ENCODE measurements at places on chromosomes 3 and 15.

DNA sequence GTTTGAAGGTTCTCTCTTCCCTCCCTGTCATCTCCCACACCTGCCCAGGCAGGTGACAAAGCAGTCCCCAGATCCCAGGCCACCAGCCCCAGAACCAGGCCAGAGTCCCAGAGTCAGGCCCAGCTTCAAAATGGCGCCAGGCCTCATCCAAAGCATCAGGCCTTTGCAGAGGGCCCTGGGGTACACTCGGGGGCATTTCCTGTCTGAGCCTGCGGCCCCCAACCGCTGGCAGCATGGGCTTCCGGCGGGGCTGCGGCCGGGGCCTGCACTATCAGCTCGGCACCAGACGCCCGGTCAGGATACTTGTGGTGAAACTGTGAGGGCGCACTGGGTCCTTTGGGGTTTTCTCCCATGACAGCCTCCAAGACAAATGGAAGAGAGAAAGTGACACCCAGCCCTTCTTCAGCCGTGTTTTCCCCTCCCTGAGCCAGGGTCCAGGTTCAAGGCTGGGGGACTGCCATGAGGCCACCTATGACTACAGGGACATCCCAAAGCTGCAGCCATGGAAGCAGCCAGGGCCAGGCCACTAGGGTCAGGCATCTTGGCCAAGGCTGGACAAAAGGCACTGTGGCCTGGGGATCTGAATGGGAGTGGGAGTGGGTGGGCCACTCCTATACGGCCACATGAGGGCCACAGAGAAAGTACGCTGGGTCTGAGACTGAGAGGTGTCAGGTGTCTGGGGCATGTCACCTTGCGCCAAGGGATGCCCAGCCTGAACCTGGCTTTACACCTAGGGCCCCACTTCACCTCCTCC, 33.9 kb downstream of the RPN1 start:
- peaks cover 32% of the 10 kb centered on the region for H3K36me3 ChIP-seq
- H3K4me1 ChIP-seq = peaks cover 32% of the 10 kb centered on the region
- H3K27ac ChIP-seq = peak overlapping the region; percentile 92
- H3K4me3 ChIP-seq = peak overlapping the region; percentile 89
- no peaks in the 10 kb centered on the region for H3K27me3 ChIP-seq

DNA sequence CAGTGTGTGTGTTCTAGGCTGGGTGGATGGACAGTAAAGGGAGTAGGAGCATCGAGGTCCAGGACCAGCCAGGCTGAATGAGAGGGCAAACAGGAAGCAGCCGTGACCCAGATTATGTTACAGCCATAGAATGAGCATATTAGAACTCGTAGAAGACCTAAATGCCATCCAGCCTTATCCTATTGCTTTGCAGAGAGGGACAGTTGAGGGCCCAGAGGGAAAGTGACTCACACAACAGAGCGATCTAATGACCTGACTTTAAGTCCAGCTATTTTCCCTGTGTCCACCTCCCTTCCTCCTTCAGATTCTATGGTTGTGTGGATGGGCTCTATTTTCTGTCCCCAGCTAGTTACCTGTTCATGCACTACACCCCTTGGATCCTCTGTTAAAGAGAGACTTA, 634.1 kb upstream of the TBL1XR1 start:
- no peaks in the 10 kb centered on the region for H3K36me3 ChIP-seq
- peaks cover 6% of the 10 kb centered on the region for H3K4me1 ChIP-seq
- DNase-seq = no peak
- no peak overlapping the region for H3K27ac ChIP-seq
- H3K27me3 ChIP-seq = no peaks in the 10 kb centered on the region

DNA sequence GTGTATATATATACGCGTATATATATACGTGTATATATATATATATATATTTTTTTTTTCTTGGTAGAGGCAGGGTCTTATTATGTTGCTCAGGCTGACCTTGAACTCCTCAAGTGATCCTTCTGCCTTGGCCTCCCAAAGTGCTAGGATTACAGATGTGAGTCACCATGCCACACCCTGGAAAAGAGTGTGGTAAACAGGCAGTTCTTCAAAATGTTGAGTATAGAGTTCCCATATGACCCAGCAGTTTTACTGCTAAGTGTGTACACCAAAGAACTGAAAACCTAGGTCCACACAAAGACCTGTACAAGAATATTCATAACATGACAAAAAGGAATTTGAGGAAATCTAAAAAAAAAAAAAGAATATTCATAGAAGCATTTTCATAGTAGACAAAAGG, 71.8 kb upstream of the GCNT3 start:
- peaks cover 26% of the 10 kb centered on the region for H3K4me1 ChIP-seq
- H3K27ac ChIP-seq = no peak overlapping the region
- H3K27me3 ChIP-seq = no peaks in the 10 kb centered on the region
- no peak for DNase-seq
- H3K36me3 ChIP-seq = no peaks in the 10 kb centered on the region

GRCh38 chr3:132840201-132840700, 118.0 kb upstream of the NPHP3 start:
- peaks cover 13% of the 10 kb centered on the region for H3K27me3 ChIP-seq
- no peak for DNase-seq
- no peak overlapping the region for H3K4me3 ChIP-seq
- no peak overlapping the region for H3K27ac ChIP-seq

GRCh38 chr15:58538225-58538727, 106.5 kb downstream of the LIPC start:
- H3K36me3 ChIP-seq = no peaks in the 10 kb centered on the region
- no peak overlapping the region for H3K27ac ChIP-seq
- no peaks in the 10 kb centered on the region for H3K27me3 ChIP-seq
- no peaks in the 10 kb centered on the region for H3K4me1 ChIP-seq
- no peak overlapping the region for H3K4me3 ChIP-seq

DNA sequence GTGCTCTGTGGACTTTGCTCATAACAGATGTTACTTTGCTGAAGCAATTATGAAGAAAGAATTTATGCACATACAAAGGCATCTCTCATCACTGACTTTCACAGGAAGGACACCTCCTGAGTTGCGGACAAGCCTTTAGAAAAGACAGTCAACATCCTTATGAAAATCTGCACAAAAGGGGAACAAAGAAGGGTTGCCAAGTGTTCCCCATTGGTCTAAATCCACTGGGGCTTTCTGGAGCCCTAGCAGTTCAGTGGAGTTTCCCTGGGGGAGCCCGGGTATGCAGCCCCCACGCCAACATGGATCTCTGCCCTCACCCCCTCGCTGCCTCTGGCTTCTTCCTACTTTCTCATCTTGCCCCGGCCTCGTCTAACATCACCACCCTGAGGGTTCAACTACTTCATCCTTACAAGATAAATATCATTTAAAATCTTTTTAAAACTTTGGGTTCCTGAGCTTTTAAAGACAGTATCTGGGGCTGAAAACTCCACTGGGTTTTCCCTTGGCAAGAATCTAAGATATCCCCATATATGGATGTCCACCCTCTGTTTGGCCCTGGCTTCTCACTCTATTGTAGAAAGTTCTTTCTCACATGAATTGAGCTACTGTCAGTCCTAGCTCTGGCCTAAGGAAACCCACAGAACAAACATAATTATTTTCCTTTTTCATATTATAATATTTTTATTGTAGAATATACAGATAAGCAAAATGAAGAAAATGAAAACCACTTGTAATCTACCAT, 207.9 kb upstream of the RGMA start:
- DNase-seq = peak; percentile 1
- no peak overlapping the region for H3K4me3 ChIP-seq
- no peaks in the 10 kb centered on the region for H3K36me3 ChIP-seq
- H3K27ac ChIP-seq = no peak overlapping the region
- H3K4me1 ChIP-seq = no peaks in the 10 kb centered on the region
- H3K27me3 ChIP-seq = no peaks in the 10 kb centered on the region

DNA sequence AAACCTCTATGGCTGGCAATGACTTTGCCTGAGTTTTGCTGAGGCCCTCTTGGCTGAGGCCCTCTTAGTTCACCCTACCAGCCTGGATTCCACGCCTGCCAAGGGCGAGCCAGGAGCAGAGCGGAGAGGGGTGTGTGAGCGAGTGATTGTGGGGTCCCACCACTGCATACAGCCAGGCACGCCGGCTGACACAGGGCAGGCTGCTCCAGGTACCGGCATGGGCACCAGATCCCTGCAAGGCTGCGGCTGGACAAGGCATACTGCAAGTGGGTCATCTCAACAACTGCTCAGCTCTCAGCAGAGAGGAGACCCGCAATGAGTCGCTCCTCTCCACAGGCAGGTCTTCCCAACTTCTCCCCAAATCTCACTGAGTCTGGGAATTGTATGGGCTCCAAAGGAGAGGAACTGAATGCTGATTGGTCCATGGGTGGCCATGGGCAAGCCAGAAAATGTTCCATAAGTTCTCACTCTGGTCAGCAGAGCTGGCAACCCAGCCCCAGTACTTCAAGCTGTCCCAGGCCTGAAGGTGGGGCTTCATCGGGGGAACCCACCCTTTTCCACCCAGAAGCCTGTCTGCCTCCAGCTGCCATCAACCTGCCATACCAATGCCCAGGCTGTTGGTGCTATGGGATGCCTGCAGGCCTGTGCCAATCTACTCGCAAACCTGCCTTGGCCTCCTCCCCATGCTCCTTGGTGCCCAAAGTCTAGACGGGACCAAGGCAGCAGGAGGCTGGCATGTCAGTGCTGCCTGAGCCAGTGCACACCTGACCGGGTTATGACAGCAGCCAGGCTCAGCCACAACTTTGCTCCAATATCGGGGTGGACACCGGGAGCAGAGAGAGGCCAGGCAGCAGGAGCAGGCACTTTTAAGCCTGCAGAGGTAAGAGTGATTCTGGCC, 1273.6 kb upstream of the GBE1 start:
- H3K4me3 ChIP-seq = no peak overlapping the region
- no peak overlapping the region for H3K27ac ChIP-seq

GRCh38 chr3:110459021-110459420, 612.6 kb upstream of the NECTIN3 start:
- H3K4me1 ChIP-seq = no peaks in the 10 kb centered on the region
- no peak overlapping the region for H3K27ac ChIP-seq
- H3K4me3 ChIP-seq = no peak overlapping the region

DNA sequence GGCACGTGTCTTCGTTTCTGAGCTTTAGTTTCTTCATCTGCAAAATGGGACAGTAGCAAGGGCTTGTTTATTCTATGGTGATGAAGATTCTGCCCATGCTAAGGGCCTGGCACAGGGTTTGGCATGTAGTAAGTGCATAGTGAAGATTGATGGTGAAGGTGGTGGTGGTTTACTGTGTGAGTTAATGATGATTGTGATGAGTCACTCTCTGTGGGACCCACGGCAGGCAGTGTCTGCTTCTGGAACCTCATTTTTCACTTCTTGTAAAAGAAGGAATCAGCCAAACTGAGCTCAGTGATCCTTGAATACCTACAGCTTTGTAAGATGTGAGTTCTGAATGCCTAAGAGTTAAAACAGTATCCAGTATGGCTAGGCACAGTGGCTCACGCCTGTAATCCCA, 86.2 kb upstream of the LRTM1 start:
- H3K27me3 ChIP-seq = no peaks in the 10 kb centered on the region
- H3K36me3 ChIP-seq = no peaks in the 10 kb centered on the region
- no peak for DNase-seq
- no peaks in the 10 kb centered on the region for H3K4me1 ChIP-seq

- no peak for DNase-seq
- no peak overlapping the region for H3K27ac ChIP-seq
- no peaks in the 10 kb centered on the region for H3K27me3 ChIP-seq
- no peaks in the 10 kb centered on the region for H3K36me3 ChIP-seq
- no peak overlapping the region for H3K4me3 ChIP-seq
Measured at GRCh38 chr3:137709011-137709601, 55.0 kb upstream of the SOX14 start.

DNA sequence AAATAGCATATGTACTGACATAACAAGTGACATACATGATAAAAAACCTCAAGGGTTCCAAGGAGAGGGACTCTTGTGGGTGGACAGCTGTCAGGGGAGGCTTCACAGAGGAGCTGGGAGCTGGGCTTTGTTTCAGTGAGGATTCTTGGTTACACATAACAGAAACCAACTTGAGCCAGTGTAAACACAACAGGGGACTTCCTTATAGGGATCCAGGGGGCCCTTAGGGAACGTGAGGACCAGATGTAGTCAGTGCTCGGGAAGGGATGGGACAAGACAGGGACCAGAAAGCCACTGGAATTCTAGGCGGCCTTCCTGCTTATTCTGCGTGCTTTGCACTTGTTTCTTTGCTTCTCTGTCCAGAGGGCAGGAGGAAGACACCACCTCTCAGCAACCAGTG, 34.9 kb downstream of the SNAPC5 start:
- H3K4me3 ChIP-seq = no peak overlapping the region
- H3K27ac ChIP-seq = no peak overlapping the region
- H3K36me3 ChIP-seq = peaks cover 52% of the 10 kb centered on the region
- no peak for DNase-seq

DNA sequence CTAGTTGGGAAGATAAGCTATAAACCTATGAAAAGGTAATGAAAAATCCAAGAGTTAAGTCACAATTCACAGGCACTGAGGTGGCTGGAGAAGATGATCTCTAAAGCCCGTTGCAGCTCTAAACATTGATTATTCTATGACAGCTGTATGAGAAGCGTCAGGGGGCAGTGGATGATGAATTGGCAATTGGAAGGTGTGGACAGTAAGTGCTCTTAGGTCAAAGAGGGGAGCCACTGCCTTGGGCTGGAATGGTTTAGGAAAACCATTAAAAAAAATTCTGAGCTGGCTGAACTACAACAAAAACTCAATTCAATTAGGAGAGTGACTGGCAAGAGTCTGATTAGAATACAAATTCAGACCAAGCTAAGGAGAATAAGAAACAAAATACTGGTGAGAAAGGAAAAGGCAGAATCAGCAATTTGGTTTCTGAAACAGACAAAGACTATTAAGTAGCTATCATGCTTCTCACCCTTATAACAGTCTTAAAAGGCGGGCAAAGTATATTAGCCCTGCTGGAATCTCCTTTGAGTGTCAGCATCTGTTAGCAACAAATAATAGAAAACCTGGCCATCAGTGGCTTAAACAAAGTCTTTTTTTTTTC, 8.8 kb upstream of the NMD3 start:
- peaks cover 16% of the 10 kb centered on the region for H3K27me3 ChIP-seq
- no peak overlapping the region for H3K27ac ChIP-seq
- DNase-seq = no peak
- H3K36me3 ChIP-seq = no peaks in the 10 kb centered on the region

DNA sequence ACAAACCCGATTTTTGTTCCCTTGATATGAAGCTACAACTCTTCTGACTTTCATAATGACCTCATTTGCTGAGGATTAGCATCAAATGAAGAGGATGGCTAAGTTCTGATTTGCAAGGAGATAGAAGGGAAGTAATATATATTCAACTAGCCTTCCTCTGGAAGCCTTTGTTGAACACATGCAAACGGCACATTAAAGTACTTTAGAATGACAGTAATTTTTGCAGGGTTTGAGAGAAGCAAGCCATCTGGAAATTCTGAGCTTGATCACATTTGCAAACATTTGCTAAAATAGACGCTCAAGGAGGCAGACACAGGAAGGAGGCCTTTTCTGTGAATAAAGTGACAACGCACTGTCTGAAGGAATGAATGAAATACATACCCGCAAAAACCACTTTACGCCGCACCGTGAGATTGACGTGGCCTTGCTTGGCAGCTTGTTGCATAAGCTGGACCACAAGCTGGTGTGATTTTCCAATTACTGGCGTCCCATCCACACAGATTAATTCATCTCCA, 657.2 kb downstream of the MAGI1 start:
- H3K36me3 ChIP-seq = no peaks in the 10 kb centered on the region
- H3K27me3 ChIP-seq = no peaks in the 10 kb centered on the region
- no peaks in the 10 kb centered on the region for H3K4me1 ChIP-seq
- DNase-seq = no peak
- H3K27ac ChIP-seq = no peak overlapping the region
- H3K4me3 ChIP-seq = no peak overlapping the region

GRCh38 chr15:27550635-27551034, 548.5 kb downstream of the OCA2 start:
- H3K27me3 ChIP-seq = no peaks in the 10 kb centered on the region
- H3K27ac ChIP-seq = no peak overlapping the region
- no peaks in the 10 kb centered on the region for H3K4me1 ChIP-seq
- DNase-seq = no peak
